ENCODE measurements at places on chromosomes 7 and 10. TPM values are rescaled to one million over a fixed set of nuclear protein-coding genes. Genes with fewer than 3 reads are reported as not detected.

DNA sequence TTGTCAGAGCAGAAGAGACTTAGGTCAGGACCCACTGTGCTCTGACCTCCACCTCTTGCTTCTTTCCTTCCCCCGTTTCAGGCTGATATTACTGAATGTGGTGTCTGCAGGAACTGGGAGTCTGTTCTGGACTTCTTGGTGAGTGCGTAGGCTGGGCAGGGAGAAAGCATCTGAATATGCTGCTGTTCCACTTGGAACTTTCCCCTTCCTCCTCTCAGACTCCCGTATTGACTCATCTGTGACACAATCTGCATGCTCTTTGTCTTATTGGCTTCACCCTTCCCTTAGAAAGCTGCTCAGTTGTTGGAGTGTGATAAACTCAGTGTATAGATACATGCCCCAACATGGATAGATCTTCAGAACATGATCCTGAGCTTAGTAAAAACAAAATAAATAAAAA, 137.6 kb upstream of the HABP2 start:
- DNase-seq, result no peak

DNA sequence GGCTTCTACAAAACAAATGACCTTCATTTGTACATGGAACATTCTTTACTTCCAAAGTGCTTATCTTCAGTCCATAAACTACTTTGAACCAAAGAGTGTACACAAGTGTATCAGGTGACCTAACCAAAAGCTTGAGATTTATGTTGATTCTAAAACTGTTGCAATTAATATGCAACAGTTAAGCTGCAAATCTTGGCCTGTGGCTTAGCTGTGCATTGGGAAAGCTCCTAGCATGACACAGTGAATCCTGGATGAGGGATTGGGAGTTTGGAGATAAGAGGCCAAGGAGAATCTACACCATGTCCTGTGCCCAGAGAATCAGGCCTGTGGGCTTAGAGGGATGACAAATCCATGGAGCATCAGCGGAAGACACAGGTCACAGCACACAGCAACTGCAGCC, 105.2 kb upstream of the GSDME start:
- DNase-seq, result peak; percentile 4

DNA sequence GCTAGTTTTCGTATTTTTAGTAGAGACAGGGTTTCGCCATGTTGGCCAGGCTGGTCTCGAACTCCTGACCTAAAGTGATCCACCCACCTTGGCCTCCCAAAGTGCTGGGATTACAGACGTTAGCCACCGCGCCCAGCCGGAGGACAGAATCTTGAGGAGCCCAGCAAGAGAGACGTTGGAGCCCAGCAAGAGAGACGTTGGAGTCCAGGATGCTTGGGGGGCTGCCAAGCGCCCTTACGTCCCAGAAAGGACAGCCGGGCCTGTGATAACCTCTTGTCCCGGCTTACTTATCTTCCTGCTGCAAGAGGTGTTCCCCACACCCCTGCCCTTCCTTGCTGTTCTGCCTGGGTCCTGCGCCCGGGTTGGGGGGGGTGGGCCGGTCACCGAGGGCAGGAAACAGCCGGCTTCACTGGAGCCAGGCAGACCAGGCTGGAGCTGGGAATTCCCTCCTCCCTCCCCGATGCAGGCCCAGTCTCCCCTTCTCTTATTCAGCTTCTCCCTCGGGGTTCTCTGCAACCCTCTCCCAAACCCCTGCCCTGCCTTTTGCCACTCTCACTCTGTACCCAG, 1.9 kb upstream of the EPHB4 start:
- DNase-seq, result peak; percentile 26

DNA sequence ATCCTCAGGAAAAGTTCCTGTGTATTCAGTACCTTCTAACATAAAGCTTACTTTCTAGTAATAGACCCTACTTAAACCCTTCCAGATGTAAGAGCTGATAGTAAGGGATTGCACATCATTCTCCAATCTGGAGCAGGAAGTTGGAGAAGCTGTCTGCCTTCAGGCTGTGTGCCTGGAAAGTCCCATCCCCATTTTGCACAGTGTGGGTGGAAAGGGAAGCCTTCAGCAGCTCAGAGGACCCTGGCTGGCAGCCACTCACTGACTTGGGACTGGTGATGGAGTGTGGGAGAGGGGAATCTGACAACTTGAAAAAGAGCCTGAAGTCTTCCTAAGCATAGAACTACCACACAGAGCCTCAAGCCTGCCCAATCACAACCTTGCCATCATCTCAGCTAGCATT, 164.1 kb upstream of the ADO start:
- no peak for DNase-seq

GRCh38 chr7:148753224-148753623, 54.5 kb downstream of the CUL1 start:
- no peak for DNase-seq

GRCh38 chr10:132988988-132989387, 46.6 kb upstream of the CFAP46 start:
- no peak for DNase-seq

- DNase-seq, result peak; percentile 75
Observed at GRCh38 chr10:63798599-63799498, 277.6 kb downstream of the REEP3 start.

DNA sequence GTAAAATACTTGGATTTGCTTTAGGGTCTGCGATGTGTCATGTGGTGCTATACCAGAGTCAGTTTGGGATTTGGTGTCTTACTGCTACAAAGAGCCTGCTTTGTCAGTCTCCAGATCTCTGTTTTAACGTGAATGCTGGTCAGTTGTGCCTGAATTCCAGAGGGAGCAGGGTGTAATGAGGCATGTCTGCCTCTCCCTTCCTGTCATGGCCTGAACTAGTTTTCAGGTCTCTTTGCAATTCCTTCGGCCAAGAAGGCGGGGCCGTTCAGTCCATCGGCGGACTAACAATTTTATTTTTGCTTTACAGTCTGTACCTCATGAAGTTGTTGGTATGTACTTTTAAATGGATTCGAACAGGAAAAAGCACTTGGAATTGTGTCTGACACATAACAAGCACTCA, 465.1 kb upstream of the ADARB2 start:
- peak; percentile 33 for DNase-seq

Gene TSPAN15
- polyA plus RNA-seq, result 69.4 TPM

Gene AS3MT
- polyA plus RNA-seq, result 21.8 TPM

Gene PRLHR
- not detected for polyA plus RNA-seq

Measured in left kidney (tissue), 8 donors.